ENCODE measurements at places on chromosomes 13 and 19.

- no peak for DNase-seq
These were observed 144.2 kb downstream of the SPRY2 start for GRCh38 chr13:80196756-80197155.

GRCh38 chr19:3249408-3249807, 24.9 kb downstream of the CELF5 start:
- no peak for DNase-seq

DNA sequence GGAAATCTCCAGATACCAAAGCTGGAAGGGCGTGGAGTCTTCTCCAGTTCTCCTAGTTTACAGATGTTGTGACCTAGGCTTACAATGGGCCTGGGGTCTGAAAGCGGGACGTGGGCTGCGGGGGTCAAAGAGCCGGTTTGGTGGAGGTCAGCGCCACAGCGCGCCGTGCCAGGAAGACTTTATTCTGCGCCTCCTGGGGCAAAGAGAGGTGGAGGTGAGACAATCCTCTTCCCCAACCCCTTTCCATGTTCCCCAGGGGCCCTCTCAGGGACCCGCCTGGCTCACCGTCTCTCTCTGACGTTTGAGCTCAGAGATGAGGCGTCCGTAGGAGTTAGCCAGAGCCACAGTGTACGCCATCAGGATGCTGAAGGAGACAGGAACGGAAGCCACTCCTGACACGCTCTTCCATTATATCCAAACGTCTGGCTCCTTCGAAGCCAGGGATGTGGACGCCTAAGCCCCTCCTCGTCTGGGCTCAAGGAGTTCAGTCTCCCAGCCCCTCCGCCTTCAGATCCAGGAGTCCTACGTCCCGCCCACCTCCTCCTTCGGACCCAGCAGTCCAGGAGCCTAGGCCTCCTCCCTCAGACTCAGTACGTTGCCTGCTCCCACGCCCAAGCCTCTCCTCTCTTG, 776 bp upstream of the LENG1 start:
- DNase-seq, result no peak

DNA sequence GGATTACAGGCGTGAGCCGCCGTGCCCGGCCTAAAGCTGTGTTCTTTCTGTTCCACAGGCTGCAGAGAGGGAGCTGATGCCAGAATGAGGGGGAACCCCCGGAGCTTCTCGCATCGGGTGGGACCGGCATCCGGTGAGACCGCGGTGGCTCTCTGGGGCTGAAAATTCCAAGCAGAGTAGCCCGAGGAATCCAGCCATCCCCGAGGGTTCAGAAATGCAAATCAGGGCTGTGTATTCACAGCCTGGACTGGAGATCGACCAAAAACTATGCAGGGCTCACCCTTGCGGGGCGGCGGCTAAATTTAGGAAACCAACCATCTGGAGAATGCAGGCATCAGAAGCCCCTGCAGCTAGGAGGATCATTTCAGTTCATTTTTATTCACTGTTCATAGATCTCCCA, 99.2 kb downstream of the GNG7 start:
- no peak for DNase-seq

- no peak for DNase-seq
These were observed 31.3 kb downstream of the SIPA1L3 start for GRCh38 chr19:37938353-37938752.

DNA sequence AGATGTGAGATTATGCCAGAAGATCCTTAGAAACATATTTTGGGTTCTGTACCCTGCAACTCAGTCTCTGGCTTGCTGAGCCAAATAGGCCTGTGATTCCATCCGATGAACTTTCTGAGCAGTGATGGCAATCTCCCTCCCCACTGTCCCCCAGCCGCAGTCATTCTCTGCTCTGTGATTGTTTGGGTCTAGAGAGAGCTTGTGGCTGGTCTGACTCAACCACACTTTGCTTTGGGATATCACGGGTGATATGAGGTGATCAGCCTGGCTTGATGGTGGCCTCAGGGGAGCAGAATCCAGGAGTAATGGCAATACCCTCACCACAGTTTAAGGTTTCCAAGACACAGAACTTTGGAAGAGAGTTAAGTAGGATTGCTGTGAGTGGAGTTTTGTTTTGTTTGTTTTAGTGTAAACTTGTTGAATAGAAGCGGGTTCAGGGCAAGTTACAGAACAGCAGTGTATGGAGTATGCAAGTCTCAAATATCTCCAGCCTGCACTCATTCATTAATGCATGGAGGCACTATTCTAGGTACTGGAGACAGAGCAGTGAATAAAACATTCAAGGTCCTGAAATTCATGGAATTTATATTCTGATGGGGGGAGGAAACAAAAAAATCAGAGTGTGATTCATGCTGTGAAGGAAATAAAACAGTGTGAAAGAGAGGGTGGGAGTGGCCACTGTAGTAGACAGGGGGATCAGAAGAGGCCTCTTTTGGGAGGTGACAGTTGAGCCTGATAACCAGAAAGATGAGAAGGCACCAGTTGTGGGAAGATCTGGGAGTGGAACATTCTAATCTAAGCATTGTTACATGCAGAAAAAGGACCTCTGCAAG, 5.3 kb downstream of the SAMD4B start:
- no peak for DNase-seq

DNA sequence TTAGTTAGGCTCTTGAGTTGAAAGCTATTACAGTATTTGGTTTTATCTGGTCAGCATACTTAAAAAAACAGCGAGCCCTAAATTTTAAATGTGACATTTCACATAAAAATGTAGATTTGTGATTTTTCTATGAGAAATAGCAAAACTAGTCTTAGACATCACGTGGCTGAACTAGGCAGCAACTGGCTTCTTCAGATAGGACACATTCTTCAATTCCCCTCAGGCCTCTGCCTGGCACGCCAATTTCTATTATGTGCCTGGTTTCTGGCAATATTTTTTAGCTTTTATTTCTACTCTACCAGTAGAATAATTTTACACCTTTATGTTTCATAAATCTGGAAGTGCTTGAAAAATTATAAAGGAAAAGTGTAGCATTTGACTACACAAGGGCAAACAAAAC, 433.7 kb downstream of the DIAPH3 start:
- no peak for DNase-seq
